ENCODE measurements at places on chromosomes 6 and 20.
A peak's percentile ranks its signal among the peaks of the same experiment; 100 is the strongest.

- peak; percentile 91 for DNase-seq
Measured at GRCh38 chr6:107931894-107932293, 26.1 kb downstream of the SEC63 start.

GRCh38 chr20:48740292-48740649, 87.5 kb downstream of the PREX1 start:
- no peak for DNase-seq

GRCh38 chr6:158389193-158389919, 77.1 kb downstream of the TULP4 start:
- DNase-seq: no peak

- DNase-seq: no peak
Measured at GRCh38 chr6:168939041-168939440, 314.6 kb downstream of the THBS2 start.

All from NCI-H2029 (cell line).